ENCODE measurements at places on chromosomes 11 and 22. TPM values are rescaled to one million over a fixed set of nuclear protein-coding genes. Genes with fewer than 3 reads are reported as not detected.
A peak's percentile ranks its signal among the peaks of the same experiment; 100 is the strongest.

DNA sequence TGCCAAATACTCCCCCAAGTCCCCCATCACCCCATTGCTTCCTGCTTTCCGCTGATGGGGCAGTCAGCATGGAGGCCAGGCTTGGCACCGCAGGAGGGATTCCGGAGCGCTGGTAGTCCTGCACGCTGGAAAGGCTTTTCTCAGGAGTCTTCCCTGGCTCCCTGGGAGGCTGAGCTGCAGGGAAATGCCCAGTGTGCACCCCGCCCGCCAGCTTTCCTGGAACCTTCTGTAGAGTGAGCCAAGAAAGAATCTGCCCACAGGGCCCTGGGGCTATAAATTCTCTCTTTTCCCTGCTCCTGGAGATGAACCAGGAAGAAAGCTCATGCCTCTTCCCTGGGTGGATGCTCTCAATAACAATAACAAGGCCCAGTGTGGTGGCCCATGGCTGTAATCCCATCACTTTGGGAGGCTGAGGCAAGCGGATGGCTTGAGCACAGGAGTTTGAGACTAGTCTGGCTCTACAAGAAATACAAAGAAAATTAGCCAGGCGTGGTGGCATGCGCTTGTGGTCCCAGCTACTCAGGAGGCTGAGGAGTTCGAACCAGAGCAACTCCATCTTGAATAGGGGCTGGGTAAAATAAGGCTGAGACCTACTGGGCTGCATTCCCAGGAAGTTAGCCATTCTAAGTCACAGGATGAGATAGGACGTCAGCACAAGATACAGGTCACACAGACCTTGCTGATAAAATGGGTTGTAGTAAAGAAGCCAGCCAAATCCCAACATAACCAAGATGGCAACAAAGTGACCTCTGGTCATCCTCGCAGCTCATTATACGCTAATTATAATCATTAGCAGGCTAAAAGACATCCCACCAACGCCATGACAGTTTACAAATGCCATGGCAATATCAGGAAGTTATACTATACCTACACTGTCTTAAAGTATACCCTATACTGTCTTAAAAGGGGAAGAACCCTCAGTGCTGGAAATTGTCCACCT is 46.4 kb upstream of the FTH1 start:
- DNase-seq: no peak

- no peak for DNase-seq
These were observed 30.7 kb downstream of the PRR5L start for GRCh38 chr11:36326524-36327419.

- DNase-seq: peak; percentile 59
These were observed 52.0 kb upstream of the THY1 start for GRCh38 chr11:119474682-119475596.

DNA sequence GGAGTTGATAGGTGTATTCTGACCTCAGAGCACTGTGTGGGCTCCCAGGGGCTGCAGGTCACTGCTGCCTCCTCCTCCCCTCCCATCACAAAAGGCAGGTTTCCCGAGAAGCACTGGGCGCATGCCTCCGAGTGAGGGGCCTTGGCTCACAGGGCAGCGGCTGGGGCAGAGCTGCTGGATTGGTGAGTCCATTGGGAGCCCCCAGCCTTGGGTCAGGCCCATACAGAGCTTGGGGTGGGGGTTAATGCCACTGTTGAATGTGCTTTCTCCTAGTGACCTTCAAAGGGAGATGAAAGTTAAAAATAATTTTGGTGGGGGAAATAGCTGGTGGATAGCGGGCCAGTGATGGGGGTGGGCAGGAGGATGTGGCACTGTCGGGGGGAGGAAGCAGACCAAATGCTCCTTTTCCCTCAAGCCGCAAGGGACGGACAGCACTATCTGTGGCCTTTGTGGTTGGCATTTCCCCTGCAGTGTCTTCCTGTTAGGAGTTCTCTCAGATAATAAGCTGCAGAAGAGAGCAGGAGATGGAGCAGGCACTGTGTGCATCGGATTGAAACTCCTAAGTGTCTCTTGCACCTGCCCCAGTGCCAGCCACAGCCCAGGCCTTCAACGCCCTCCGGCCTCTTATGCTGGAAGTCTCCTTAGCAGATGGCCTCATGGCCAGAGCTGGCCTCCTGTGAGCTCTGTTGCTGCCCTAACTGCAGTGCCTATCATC is 3.2 kb downstream of the TUBA8 start:
- no peak for DNase-seq

POU2F3 gene
- total RNA-seq: not detected

- peak; percentile 74 for DNase-seq
These were observed 171.4 kb upstream of the CTSC start for GRCh38 chr11:88508759-88509581.

- DNase-seq: no peak
These were observed 7.9 kb downstream of the SC5D start for GRCh38 chr11:121300313-121300971.

DNA sequence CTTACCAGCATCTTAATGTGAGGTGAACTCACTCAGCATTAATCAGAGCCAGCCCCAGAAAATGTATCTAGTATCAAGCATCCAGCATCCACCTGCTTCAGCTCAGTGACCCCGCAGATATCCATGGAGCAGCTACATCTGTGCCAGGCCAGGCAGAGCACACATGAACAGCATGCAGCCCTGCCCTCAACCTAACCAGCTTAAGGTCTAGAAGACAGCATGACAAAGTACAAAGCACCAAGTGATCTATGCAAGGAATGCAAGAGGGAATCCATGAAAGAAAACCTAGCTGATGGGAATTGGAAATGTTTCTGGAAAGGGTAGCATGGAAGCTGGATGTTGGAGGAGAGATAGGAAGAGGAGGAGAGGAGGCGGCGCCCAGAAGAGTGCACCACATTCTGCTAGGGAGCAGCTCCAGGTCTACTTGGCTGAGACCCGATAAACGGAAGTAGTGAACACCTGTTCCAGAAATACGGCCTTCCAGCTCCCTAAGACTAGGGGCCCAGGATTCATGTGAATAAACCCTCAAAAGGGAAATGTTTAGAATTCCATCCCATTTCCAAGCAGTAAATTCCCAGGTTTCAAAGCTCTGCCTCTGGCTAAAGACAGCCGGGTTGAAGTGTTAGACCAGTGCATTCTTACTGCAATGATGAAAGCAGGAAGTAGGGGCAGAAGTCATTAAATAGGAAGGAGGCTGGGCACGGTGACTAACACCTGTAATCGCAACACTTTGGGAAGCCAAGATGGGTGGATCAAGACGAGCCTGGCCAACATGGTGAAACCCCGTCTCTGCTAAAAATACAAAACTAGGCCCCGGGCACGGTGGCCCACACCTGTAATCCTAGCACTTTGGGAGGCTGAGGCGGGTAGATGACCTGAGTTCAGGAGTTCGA is 23.5 kb upstream of the L3MBTL2 start:
- DNase-seq: peak; percentile 16

DNA sequence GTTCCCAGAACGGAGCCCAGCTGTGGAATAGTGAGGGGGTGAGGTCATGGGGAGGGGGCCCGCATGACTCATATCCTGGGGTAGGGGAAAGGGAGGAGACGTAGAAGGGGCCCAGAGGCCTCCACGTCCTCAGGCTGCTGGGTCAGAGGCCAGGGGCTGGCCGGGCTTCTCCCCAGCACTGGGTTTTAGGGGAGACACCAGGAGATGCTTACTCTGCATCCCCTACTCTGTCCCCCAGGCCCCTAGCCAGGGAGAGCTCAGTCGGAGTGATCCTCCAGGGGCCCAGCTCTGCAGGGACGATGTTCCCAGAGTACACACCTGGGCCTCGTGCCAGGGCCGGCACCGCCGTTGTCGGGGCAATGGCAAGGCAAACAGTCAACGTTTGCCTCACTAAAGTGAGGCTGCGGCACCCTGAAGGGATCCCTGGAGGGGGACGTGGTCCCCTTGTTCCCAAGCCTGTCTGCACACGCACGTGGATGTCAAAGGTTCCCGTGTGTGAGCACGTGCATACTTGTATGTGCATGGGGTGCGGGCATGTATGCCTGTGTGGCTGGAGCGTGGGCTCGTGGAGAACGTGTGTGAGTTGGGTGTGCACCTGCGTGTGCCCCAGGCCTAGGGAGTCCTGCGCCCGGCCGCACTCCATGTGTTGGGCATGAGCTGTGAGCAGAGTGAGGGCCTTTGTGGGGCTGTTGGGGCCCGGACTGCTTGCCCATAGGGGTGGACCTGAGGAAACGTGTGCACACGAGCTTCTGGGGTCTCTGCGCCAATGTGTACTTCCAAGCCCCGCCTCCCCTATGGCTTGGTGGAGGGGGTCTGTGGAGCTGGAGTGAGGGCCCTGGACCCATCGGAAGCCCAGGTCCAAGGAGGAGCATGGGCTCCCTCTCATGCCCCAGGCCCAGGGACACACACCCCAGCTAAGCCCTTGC is 14.2 kb downstream of the PRR33 start:
- peak; percentile 61 for DNase-seq

DNA sequence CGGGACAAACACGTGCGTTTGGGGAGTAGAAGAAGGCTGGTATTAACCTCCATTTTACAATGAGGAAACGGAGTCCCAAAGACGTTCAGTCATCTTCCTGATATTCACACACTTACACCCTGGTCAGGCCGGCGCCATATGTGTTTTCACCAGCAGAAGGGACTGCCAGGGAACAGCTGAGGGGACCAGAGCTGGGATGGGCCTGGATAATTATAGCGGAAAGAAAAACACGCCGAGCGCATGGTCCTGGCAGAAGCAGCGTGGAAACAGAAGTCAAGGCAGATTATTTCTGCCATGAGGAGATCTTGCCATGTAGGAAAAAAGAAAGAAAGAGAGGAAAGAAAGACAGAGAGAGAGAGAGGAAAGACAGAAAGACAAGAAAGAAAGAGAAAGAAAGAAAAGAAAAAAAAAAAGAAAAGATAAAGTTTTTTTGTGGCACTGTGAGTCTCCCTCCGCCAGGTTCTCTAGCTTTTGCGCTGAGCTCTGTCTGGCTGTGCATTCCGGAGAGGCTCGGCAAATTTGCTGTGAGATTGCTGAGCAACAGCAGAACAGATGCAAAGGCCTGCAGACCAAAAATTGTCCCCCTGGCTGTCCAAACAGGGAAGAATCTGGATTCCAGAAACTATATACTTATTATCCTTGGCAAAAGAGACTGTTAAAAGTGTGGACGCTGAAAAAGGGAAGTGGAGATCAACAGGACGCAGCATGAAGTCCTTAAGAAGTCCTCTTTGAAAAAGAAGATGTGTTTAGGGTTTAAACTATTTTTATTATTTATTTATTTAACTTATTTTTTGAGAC is 1.3 kb upstream of the UCP2 start:
- DNase-seq: no peak

RNF214 gene
- total RNA-seq: 10.8 TPM

- peak; percentile 51 for DNase-seq
These were observed 60.6 kb downstream of the NXPE2 start for GRCh38 chr11:114738954-114739353.

SAA4 gene
- not detected for total RNA-seq

DNA sequence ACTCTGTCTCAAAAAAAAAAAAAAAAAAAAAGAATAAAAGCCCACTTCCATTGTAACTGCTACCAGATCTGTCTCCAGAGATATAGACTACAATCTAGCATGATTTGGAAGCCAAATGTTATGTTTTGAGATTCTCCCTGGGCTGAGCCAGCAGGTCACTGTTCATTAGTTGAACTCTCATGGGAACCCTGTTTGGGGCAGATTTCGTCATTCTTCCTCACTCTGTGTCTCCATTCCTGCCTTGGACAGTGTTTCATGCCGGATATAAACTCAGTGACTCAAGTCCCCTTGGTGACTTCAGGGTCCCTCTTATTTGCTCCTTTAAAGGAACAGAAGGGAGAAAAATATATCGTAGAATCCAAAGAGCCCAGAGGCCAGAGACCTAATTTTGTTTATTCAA is 378.1 kb downstream of the LARGE1 start:
- DNase-seq: no peak

- DNase-seq: peak; percentile 67
These were observed 54.6 kb downstream of the LRRC32 start for GRCh38 chr11:76615950-76616349.

FAM83F gene
- 13.6 TPM for total RNA-seq

GAB4 gene
- total RNA-seq: not detected

RAB36 gene
- 1.4 TPM for total RNA-seq

DNA sequence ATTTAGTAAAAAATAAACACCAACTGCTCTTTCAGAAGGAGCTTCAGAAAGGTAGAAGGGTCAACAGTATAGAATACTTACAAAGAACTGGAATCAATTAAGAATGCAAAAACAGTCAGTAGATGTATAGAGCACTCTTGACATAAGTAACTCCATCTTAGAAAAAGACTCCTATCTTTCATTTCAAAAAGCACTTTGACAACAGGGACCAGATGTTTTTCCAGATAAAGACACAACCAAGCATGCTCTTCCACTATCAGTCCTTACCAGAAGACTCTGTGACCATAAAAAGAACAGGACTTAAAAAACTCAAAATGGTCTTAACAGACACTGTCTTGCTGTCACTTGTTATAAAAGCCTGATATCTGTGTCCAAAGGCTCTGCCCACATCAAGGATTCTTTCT is 5.2 kb downstream of the SLC25A17 start:
- DNase-seq: no peak

- peak; percentile 93 for DNase-seq
These were observed 132.4 kb downstream of the MN1 start for GRCh38 chr22:27668828-27669797.

DNA sequence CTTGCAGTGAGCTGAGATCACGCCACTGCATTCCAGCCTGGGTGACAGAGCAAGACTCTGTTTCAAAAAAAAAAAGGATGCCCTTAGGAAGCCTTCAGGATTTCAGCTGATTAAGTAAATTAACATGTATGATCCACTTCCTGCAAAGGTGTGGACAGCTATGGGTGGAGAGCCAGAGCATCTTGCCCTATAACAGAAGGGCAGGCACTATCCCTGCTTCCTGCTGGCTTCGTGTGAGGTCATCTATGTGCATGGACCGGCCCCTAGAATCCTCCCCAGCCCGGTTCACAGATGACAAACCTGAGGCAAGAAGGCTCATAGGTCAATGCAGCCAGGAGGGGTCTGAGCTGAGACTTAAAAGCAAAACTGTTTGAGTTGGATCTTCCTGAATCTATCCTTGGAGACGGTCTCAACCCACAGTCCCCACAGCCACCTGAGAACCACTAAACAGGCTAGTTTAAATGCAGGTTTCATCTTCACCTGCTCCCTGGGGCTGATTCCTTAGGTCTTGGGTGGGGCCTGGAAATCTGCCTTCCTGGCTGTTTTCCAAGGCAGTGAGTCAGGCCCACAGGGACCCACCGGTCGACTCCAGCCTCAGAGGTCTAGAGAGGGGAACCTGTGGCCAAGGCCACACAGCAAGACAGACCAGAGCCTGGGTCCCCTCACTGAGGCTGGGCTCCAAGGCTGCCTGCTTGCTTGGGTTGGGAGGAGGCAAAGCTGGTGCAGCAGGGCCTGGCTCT is 55.2 kb upstream of the MPEG1 start:
- no peak for DNase-seq
